ENCODE measurements at places on chromosomes 3 and 15.

DNA sequence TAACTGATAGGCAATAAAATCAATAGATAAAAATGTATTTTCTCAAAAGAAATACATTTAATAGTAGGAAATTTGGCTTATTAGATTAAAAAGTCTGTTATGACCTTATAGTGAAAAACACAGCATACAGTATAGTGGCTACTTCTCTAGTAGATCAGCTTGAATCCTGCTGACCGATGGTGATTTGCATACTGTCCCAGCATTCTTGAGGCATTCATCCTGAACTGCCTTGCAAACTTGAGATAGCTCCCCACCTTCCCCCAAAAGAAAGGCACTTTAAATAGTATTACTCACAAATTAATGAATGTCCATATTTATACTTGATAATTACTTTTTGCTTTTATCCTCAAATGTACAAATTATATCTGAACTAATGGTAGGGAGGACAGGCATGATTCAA lies 6.7 kb downstream of the CHMP2B start:
- no peak for DNase-seq

DNA sequence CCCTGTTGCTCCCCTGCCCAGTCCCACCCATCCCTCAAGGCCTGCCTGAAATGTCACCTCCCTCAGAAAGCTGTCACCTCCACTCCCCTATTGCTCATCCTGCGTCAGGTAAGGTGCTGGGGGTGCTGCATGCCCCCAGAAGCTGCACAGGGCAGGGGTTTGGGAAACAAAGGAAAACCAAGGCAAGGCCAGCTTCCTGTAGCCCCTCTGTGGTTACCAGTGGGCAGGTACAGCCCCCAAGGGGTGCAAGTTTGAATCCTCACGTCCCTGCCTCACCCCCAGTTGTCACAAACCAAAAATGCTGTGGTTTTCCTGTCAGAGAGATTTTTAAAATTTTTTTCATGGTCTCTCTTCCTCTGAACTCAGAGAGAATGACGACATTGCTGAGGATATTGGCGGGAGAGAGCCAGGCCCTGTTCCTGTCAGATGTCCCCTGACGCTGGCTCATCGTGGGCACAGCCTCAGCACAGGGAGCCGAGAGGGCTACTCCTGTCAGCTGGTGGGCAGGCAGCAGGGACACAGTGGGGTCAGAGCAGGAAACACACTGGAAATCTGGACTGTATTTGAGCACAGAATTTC lies 27.0 kb downstream of the PSTPIP1 start:
- DNase-seq, result no peak

- DNase-seq, result no peak
These were observed 5.3 kb downstream of the PLSCR2 start for GRCh38 chr3:146464005-146464595.

DNA sequence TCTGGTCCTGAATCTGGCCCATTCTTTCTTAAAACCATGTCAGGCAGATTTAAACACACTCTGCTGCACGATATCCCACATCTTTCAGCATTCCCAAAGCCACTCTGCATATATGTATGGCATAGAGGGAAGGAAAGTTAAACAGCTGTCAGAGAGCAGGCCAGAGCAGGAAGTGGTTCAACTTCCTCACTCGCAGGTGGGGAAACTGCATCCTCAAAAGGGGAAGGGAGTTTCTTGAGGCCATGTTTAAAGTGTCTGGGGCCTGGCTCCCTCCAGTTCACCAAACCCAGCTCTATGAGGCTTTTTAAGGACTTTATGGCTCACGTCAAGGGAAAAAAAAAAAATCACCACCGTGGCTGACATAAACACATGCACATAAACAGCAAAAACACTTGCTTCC lies 123.1 kb downstream of the OPA1 start:
- DNase-seq, result no peak

DNA sequence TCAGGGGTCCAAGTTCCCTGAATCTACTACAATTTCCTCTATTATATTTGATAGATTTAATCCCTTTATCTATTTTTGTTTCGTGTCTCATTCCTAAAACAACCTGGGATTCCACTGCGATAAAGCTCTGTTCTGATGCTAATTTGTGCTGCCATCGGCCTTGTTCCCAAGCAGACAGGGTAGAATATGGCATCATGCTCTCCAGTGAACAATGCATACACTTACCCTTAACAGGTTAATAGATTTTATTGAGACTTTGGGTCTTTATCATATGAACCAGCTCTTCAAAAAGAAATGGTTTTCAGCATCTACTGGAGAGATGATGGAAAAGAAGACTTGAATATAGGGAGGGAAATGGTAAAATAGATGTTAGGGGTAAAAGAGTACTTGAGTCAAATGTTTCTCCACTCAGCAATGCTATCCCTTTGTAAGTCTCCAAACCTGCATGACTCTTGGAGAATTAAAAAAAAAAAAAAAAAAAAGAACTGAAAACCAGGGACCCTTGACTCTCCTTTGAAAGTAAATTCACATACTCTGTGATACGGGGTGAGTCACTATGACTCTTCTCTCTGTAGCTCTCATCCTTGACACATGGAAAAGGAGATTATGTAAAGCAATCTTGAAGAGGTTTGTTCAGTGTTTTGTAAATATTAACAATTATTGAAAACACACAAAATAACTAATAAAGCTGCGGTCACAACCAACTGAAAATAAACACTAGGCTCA lies 268.8 kb downstream of the ZBTB20 start:
- DNase-seq, result no peak

DNA sequence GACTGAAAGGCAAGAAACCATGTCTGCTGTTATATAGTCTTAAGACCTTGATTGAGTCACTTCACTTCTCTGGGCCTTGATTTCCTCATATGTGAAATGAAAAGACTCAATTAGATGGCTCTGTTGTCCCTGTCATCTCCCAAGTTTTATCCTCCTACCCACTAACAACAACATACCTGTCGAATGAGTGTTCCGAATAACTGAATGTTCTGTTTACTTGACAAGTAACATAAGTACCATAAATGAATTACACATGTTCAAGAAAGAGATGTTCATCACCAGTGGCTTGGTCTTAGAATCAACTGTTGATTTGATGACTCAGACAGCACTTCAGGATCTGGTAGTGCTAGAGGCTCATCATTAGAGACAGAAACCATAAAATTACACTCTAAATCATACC lies 311.7 kb downstream of the VPS13C start:
- DNase-seq, result no peak

DNA sequence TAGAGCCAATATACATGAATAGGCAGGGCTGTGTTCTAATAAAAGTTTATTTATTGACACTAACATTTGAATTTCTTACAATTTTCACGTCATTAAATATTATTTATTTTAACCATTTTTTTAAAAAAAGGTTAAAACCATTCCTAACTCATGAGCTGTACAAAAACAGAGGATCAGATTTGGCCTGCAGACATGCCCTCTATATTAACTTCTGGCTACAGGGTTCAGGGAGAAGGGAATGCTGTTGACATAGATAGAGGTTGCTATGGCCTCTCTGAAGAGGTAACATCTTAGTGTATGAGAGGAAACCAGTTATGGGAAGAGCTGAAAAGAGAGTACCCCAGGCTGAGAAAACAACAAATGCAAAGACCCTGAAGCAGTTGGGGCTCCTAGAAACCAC lies 19.1 kb upstream of the RAP2B start:
- no peak for DNase-seq

DNA sequence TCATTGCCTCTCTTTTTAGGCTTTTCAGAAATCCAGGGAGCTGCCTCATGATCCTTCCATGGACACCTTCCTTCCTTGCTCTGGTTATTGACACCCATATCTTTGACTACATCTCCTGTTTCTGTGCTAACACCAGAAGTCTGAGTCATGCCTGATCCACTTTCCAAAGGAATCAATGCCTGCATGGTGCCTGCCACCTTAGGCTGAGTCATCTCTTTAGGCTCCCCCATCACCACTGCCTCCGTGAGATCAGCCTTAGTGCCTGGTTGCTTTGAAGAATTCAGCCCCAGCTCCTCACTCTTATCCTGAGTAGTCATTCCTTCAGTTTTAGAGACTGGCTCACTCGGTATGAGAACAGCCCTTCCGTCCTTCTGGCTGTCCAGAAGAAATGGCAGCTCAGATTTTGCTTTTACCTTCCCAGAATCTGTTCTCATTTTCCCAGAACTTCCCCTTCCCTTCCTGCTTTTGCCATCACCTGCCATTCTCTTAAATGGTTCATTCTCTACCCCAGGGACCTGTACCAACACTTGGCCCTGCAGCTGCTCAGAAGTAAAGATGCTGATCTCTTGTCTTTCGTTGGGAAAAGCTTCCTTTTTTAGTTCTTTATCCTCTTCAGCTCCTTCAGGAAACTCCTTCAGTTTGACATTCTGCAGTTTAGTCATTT lies 105.3 kb downstream of the MAP4 start:
- DNase-seq, result no peak

- DNase-seq, result no peak
These were observed at the start of gene VEPH1 for GRCh38 chr3:157502916-157503595. TSS of gene VEPH1 (minus strand) at chr3:157503416. CDS start at chr3:157495349, 8,067 bp downstream.

DNA sequence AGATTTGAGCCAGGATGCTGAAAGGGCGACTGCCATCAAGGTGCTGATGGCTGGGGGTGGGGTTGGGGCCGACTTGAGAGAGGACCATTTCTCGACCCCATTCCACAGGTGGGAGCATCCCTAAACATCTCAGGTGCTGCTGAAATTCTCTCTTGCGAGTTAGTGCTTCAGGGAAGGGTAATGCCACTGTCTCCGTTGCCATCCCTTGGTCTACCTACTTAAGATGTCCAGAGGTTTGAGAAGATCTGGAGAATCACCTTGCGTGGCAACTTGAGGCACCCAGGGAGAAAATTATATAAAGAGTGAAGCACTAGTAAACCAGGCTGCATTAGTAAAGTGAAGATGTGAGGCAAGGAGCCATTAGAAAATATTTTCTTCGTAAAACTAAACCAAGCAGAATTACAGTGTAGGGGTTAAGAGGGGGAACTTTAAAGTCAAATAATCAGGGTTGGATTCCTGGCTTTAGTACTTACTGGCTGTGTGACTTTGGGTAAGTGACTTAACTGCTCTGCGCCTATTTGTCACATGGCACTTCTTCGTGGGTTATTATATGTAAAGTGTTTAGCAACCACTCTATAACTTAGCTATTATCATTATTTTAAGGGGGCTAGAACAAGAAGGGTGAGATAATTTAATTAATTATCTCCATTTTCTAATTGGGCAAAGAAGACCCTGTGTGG lies 662 bp upstream of the RFTN1 start:
- no peak for DNase-seq

DNA sequence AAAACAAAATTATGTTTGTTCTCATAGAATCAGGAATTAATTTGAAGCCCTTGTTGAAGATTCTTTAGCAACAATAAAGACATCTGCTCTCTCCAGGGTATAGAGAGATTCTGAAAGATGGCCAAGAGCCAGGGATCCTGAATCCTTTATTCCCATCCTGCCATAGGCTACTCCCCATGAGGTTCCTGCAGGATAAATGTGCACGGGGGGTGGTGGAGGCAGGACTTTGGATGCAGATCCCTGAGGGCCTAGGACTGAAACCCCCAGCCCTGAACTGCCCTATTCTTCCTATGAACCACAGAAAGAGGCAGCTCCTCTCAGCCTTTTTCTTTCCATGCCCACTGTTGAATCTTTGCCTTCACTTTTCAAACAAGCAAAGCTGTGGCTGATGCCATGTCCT lies 17.1 kb downstream of the TMEM108 start:
- no peak for DNase-seq

GRCh38 chr3:158539414-158540014 lies 31.5 kb upstream of the MLF1 start:
- DNase-seq, result no peak

GRCh38 chr15:85333132-85333831 lies 47.1 kb upstream of the AKAP13 start:
- no peak for DNase-seq

DNA sequence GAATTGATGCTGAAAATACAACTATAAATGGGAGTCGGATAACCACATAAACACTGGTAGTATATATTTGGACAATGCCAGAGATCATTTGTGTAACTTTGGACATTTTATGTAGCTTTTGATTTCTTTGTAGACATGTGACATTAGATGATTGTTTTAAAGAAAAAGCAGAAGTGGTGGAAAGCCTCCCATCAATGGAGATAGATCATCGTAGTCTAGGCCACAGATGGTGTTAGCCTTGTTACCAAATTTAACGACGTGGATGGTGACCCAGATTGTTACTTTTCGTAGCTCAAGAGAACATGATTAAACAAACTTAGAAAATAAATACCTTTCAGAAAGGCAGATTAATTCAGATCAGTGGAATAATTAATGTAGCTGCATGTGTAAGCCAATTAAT lies 8.8 kb downstream of the CACNA1D start:
- DNase-seq, result no peak

DNA sequence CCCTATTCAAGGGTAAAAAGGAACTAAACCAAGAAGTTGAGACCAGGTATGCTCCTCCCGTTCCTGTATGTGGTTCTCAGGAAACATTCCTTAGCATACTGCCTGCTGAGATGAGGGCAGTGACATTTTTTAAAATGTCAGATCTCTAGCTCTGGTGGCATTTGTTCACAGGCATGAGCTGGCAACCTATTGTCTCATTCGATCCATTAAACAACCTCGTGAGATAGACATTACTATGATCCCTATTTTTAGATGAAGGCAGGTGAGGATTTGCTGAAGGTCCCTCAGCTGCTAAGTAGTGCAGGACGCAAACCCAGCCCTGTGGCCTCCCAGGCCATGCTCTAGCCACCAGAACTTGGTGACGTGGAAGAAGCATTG lies 74.9 kb downstream of the SIDT1 start:
- DNase-seq, result no peak

GRCh38 chr3:66338927-66339326 lies 118.1 kb downstream of the SLC25A26 start:
- DNase-seq, result no peak

- DNase-seq, result no peak
These were observed 133.6 kb downstream of the TJP1 start for GRCh38 chr15:29688506-29689286.

DNA sequence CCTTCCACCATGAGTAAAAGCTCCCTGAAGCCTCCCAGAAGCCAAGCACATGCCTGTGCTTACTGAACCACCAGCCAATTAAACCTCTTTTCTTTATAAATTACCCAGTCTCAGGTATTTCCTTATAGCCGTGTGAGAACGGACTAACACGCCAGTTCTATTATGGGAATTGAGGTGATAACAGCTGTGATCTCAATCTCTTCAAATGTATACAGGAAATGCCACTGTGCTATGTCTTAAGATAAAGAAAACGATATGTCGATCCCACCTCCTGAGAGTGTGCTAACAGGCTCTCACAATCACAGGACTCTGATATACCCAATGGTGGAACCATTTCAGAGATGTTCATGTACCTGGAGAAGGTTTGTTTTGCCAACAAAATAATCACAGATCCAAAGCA lies 26.2 kb downstream of the CHSY1 start:
- DNase-seq, result no peak

GRCh38 chr3:149252272-149252671 lies 30.6 kb upstream of the CP start:
- DNase-seq, result no peak

- no peak for DNase-seq
These were observed 13.2 kb downstream of the ADAMTS9 start for GRCh38 chr3:64674591-64675076.

DNA sequence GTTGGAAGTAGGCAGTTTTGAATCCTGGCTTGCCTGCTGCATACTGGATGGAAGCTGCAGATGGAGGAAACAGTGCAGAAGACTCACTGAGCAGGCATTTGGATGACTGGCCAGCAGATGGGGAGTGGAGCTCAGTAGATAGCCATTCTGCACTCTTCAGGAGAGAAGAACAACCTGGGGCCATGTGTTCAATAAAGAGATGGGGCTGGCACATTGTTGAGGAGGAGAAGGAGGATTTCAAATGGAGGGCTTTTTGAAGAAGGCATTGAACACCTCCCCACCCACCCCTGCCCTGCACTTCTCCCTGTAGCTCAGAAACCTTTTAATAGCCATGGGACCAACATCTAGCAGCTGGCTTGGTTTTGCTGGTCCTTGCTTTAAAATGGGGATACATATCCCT lies 109.8 kb downstream of the CACNA1D start:
- no peak for DNase-seq
